Bladder microvascular endothelial cell (primary cell): ENCODE measurements at places on chromosomes 12 and 14. TPM values are rescaled to one million over a fixed set of nuclear protein-coding genes. Genes with fewer than 3 reads are reported as not detected.

Gene PPM1H
- total RNA-seq: 1.9 and 3.1 TPM in 2 replicates

Gene TPPP2
- total RNA-seq: not detected in 2 replicates

Gene MGP
- total RNA-seq: 35.1 and 54.2 TPM in 2 replicates

Gene FOXG1
- total RNA-seq: not detected in 2 replicates

Gene TULP3
- 9.9 and 15.7 TPM in 2 replicates for total RNA-seq

Gene HECTD1
- 239 and 486 TPM in 2 replicates for total RNA-seq

Gene HCAR3
- not detected in 2 replicates for total RNA-seq

Gene SIX1
- under 0.01 and 0.06 TPM in 2 replicates for total RNA-seq

Gene GDF11
- 0.65 and 2.7 TPM in 2 replicates for total RNA-seq

Gene GCH1
- total RNA-seq: 6.0 and 8.4 TPM in 2 replicates

Gene SSPN
- under 0.01 and 1.2 TPM in 2 replicates for total RNA-seq

Gene CEP170B
- 7.3 and 11.8 TPM in 2 replicates for total RNA-seq

Gene ORMDL2
- total RNA-seq: 21.0 and 62.7 TPM in 2 replicates

Gene ABCC9
- under 0.01 and 0.13 TPM in 2 replicates for total RNA-seq

Gene SETD1B
- 2.6 and 6.6 TPM in 2 replicates for total RNA-seq

Gene KRT72
- total RNA-seq: not detected in 2 replicates

Gene PELI2
- 2.8 and 12.1 TPM in 2 replicates for total RNA-seq

Gene DBX2
- total RNA-seq: not detected in 2 replicates

Gene HOXC13
- total RNA-seq: not detected in 2 replicates

Gene UNC79
- 0.06 TPM in 1 of 2 replicates, not detected in the other for total RNA-seq

Gene MPHOSPH9
- 31.1 and 45.4 TPM in 2 replicates for total RNA-seq

Gene CCDC85C
- total RNA-seq: 11.5 and 15.6 TPM in 2 replicates

Gene ACRBP
- 0.16 and 0.57 TPM in 2 replicates for total RNA-seq

Gene WNT1
- total RNA-seq: not detected in 2 replicates

Gene BCAT1
- total RNA-seq: 28.7 and 128 TPM in 2 replicates

Gene PZP
- 0.94 and 1.1 TPM in 2 replicates for total RNA-seq

Gene ANO2
- total RNA-seq: 39.2 and 96.8 TPM in 2 replicates

Gene GPR135
- total RNA-seq: 0.81 and 1.1 TPM in 2 replicates

Gene PTGDR
- not detected in 2 replicates for total RNA-seq

Gene WSCD2
- not detected in 2 replicates for total RNA-seq

Gene CCDC198
- total RNA-seq: not detected in 2 replicates

Gene VASH1
- total RNA-seq: 54.4 and 113 TPM in 2 replicates

Gene SLC15A4
- total RNA-seq: 20.4 and 43.8 TPM in 2 replicates

Gene IFNG-AS1
- not detected in 2 replicates for total RNA-seq

Gene PLEKHD1
- 0.06 TPM in 1 of 2 replicates, not detected in the other for total RNA-seq

Gene TMEM63C
- total RNA-seq: 0.65 TPM in 1 of 2 replicates, not detected in the other

Gene ETV6
- 4.5 and 13.6 TPM in 2 replicates for total RNA-seq

Gene EPYC
- not detected in 2 replicates for total RNA-seq

Gene ESR2
- 0.31 and 0.49 TPM in 2 replicates for total RNA-seq

Gene C12orf50
- not detected in 2 replicates for total RNA-seq

Gene PIK3C2G
- under 0.01 and 5.7 TPM in 2 replicates for total RNA-seq

Gene TPH2
- not detected in 2 replicates for total RNA-seq

Gene TDG
- 19.8 and 41.0 TPM in 2 replicates for total RNA-seq

Gene PCED1B
- total RNA-seq: 0.06 and 0.32 TPM in 2 replicates

Gene MIP
- 0.38 TPM in 1 of 2 replicates, not detected in the other for total RNA-seq

Gene OTX2
- total RNA-seq: not detected in 2 replicates

Gene C1S
- 0.16 and 0.82 TPM in 2 replicates for total RNA-seq

Gene B4GALNT1
- total RNA-seq: under 0.01 and 0.06 TPM in 2 replicates

Gene DUSP6
- 113 and 242 TPM in 2 replicates for total RNA-seq
